ENCODE measurements at places on chromosomes 16 and 17.
A peak's percentile ranks its signal among the peaks of the same experiment; 100 is the strongest.

- no peak for DNase-seq
Measured at GRCh38 chr16:2586241-2586640, 48.4 kb downstream of the PDPK1 start.

DNA sequence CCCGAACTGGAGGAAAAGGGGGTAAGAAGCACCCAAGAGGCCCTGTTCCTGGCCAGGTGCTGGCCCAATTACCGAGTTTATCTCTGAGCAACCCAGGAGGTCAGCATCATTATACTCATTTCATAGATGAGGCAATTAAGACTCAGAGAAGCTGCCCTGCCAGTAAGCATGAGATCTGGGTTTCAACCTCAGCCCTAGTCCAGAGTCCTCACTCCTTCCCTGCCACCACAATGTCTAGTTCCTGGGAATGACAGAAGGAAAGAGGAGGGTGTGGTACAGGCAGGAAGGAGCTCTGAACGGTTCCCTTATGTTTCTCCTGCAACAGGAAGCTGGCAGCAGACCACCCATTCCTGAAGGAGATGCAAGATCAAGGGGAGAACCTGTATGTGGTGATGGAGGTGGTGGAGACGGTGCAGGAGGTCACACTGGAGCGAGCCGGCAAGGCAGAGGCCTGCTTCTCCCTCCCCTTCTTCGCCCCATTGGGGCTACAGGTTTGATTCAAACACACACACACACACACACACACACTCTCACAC is 7.4 kb downstream of the GSDMA start:
- no peak for DNase-seq

DNA sequence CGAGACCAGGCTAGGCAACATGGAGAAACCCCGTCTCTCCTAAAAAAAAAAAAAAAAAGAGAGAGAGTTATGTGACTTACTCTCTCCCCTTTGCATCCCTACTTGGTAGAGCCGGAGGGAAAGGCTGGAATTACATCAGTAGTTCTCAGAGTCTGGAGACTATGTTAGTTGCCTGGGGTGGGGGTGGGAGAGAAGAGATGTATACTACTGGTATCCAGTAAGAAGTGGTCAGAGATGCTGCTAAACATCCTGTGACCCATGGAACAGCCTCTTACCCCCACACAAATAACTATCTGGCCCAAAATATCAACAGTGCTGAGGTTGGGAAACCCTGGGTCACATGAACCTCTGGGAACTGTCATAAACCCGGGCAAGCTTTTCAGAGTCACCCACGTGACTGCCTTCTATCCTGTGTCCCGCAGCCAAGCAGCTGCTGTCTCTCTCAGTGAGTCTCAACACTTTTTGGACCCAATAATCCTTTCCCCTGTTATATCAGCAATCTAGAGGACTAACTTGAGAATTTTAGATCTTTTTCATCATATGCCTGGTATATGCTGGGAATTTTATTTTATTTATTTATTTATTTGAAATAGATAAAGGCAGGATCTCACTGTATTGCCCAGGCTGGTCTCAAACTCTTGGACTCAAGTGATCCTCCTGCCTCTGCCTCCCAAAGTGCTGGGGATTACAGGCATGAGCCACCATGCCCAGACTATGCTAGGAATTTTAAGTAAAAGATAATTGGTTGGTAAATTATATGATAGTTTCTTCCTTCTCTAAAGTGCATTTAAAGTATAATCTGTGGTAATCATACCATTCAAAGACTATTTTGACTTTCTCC is 8.7 kb downstream of the EIF1 start:
- DNase-seq = peak; percentile 74

- no peak for DNase-seq
Measured at GRCh38 chr16:77059446-77059845, 131.5 kb upstream of the MON1B start.

- peak; percentile 75 for DNase-seq
Measured at GRCh38 chr17:65696739-65697394, 135.4 kb upstream of the AXIN2 start.

DNA sequence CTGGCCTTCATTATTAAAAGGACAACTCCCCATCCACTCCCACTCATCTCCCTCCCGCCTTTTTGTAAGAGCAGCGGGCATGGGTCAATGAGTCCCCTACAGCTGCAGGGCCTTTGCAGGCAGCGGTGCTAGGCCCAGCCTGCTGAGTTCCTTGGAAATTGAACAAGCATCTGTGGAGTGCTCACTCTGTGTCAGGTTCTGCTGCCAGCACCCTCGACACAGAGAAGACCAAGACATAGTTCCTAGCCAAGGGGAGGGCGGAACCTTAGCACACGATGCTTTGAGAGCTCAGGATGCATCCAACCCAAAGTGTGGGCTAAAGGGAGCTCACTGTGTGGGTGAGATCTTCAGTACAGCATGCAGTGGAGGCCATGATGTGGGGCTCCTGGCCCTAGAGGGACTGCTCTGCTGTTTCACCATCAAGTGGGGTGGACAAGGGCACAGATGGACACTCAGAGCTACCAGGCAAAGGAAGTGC is 27.6 kb downstream of the RMI2 start:
- no peak for DNase-seq

- no peak for DNase-seq
Measured at GRCh38 chr16:8899709-8900317, 17.7 kb downstream of the LITAFD start.

GRCh38 chr17:7704601-7705268 is at the start of gene EFNB3:
Gene EFNB3, plus strand, starts transcription at chr17:7705202. Its CDS starts 397 bp downstream, at chr17:7705599.
- peak; percentile 9 for DNase-seq

- DNase-seq = no peak
Measured at GRCh38 chr17:30228011-30228410, 7.5 kb downstream of the SLC6A4 start.

- no peak for DNase-seq
Measured at GRCh38 chr16:27922433-27922832, 141.1 kb downstream of the GSG1L start.

DNA sequence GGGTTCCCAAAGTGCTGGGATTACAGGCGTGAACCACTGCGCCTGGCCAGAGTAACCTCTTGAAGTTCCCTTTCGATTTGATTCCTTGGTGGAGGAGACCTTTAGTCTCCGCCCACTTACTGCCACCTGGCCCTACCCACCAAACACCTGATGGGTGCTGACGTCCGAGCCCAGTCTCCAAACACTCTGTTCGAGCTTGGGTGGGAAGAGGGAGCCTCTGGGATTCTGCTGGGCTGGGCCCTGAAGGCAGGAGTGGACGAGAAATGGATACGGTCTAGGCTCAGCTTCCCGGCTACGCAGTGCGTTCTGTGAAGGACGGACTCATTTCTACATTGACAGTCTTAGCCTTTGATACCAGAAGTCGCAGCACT is 870 bp upstream of the ITGA3 start:
- no peak for DNase-seq

DNA sequence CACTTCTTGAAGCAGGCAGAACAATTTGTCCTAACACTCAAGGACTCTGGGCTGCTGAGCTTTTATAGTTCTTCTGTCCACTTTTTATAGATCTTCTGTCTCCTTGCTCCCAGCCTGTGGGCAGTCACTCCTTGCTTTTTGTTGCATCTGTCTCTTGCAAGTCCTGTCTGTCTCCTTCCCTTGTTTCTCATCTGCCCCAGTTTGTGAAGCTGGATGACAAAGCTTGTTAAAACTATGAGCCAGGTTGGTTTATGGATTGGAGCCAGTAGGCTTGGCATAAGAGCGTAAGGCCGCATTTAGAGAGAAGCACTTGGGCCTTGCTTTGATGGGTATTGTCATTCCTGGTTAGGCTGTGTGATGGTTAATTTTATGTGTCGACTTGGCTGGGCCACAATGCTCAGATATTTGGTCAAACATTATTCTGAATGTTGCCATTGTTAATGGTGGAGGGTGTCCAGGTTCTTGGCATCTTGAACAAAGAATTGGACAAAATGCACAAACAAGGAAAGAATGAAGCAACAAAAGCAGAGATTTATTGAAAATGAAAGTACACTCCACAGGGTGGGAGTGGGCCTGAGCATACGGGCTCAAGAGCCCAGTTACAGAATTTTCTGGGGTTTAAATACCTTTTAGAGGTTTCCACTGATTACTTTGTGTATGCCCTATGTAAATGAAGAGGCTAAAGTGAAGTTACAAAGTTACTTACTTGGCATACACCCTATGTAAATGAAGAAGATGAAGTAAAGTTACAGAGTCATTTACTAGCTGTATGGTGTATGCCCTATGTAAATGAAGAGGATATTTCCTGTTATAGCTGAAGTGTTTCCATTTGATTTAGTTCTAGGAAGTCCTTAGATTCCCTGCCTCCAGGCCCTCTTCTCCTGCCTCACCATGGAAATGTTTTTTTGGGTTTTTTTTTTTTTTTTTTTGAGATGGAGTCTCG is 8.0 kb upstream of the CPPED1 start:
- no peak for DNase-seq

GRCh38 chr17:601244-601925 is 113.3 kb downstream of the VPS53 start:
- peak; percentile 73 for DNase-seq

DNA sequence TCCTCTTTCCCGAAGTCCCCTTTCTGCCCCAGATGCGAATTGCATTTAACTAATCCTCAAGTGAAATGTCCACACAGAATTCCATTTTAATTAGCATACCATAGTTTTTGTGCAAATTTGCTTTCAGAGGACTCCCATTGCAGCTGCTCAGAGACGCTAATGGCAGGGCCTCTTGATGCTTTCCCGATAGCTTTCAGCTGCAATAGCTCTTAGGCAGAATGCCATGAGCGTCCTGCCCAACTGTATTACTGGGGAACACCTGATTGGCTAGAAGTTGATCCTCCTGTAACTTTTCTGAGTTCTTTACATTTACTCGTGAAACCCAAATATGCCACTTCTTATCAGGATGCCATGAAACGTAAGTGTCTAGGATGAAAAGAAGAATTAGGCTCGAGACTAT is 203.0 kb downstream of the UTP18 start:
- no peak for DNase-seq

- no peak for DNase-seq
Measured at GRCh38 chr16:10767127-10767526, 23.5 kb downstream of the NUBP1 start.

DNA sequence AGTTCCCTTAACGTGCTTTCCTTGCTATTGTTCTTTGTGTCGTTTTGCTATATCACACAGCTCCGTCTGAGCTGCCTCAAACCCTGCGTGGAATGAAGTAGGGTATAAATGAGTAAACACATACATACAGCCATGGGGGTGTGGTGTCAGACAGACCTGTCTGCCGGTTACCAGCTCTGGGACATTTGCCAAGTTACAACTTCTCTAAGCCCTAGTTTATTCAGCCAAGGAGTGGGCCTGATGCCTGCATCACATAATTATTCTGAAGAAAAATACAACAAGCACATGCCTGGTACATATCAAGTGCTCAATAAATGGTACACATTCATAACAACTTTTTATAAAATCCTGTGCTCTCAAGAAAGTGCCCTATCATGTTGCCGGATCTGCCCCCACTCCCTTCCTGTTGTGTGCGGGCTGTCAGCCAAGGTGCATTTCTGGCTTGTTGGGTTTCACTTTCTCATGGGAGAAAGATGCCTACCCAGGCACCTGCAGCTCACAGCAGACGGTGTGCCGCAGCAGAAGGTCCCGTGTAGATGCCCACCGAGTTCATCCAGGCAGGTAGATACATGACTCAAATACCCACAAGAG is 30.5 kb downstream of the SMPD3 start:
- peak; percentile 30 for DNase-seq

GRCh38 chr16:71399801-71400563 is 41.5 kb downstream of the CALB2 start:
- no peak for DNase-seq

GRCh38 chr16:26840691-26841090 is 226.0 kb upstream of the C16orf82 start:
- DNase-seq = no peak

- DNase-seq = no peak
Measured at GRCh38 chr17:60864708-60865005, 187.0 kb downstream of the BCAS3 start.

DNA sequence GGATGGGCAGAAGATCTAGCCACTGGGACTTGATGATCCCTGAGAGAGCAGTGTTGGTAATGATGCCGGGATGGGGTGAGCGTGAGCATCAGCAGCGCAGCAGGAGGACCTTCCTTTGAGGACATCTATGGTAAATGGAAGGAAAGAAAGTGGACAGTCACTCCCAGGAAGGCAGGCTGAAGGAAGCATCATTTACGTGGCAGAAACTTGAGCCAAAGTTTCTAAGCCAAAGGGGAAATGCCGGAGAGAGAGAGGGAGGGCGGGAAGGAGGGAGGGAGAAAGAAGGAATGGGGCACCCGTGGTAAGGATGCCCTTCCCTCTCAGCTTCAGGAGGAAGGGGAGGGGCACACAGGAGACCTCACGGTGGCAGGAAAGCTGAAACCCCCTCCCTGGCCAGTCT is 86.3 kb upstream of the CACNG5 start:
- DNase-seq = no peak

DNA sequence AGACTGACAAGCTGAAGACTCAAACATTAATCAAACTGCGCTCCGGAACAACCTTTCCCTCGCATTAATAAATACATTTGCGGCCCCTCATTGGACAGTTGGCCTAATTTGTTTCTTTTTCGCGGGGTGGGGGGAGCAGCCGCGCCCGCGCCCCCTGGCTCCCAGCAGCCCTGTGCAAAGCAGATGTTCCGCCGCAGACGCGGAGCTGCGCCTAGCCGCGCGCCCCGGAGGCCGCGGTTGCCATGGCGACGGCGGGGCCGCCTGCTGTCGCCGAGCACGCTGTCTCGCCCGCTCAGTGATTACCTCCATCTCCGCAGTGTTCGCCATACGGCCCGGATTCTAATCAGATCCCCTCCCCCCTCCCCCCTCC is 25.5 kb downstream of the COPZ2 start:
- DNase-seq = peak; percentile 37

GRCh38 chr16:49275050-49275730 is 6.4 kb downstream of the CBLN1 start:
- DNase-seq = no peak

DNA sequence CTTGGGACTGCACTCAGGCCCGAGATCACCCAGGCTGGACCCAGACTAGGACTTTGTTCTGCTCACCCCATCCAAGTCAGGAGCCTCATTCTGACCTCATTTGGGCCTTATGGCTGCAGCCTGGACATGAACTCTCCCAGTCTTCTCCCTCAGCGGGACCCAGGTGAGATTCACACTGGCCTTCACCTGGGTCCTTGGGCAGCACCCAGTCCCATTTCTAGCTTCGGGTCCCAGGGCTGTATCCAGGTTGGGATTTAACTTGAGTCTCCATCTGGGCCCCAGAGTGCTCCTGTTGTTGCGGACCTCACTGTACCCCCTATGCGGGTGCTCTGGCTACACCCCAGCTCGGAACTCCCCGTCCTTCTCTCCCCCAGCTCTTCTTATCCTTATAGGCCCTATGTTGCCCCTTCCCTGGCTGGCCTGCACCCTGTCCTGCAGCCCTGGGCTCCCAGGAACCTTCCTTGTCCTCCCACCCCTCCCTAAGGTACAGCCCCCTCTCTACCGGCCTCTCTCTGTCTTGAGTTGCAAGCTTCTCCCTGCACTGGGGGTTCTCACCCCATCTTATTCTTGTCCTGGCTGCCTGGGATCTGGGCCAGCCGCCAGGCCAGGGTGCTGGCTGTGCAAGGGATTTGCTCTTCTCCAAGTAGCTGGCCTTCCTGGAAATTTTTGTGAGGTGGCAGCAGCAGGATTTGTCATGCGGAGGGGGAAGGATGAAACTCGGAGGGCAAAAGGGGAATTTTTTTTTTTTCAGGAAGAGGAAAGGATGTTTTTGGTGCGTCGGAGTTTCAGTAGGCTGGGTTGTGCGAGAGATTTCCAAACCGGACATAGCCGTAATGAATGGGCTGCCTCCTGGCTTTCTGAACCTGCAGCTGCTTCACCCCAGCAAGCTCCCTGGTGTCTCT is 904 bp downstream of the MAP2K3 start:
- DNase-seq = peak; percentile 39

Measured in choroid plexus epithelial cell (primary cell).